ENCODE measurements at places on chromosomes 1 and 21.

GRCh38 chr1:3618881-3619671 lies 5.7 kb upstream of the TPRG1L start:
- DNase-seq = peak; percentile 47

- no peak for DNase-seq
These were observed 18.7 kb upstream of the KANK4 start for GRCh38 chr1:62337706-62338631.

DNA sequence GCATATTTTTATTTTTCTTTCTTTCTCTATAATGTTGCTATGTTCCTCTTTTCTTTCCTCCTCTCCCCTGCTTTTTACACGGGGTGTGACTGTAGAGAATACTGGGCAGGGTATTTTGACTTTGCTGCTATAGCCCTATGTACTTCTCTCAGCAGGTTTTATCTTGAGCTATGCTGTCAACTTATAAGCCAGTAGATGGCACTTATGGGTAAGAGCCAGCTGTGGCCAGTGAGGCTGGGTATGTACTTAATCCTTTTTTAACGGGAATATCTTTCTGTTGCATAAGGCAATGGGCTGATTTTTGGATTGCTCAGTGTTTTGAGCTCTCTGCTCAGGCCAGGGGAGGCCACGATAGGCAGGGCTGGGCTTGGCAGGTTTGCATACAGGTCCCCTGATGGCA lies 99.0 kb downstream of the KCNK2 start:
- no peak for DNase-seq

DNA sequence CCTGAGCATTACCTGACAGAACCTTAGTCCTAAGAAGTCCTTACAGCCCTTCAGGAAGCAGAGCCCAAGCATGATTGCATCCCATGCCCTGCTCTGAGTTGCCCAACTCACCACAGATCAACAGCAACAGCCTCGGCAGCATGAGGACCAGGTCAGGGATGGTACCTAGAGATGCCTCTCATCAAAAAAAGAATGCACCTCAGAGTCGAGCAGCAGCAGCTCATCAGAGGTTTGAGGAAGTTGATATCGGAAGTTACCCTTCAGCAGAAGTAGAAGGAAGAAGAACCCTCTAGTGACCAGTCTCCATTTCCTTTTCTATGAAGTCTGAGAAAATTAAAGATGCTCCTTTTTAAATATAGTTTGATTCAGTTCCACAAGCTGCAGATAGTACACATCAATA lies at the start of gene FCRL1:
TSS of gene FCRL1 (minus strand) at position 225 of the 400 bp plus-strand sequence. CDS start at position 142, 83 bp downstream.
- no peak for DNase-seq

DNA sequence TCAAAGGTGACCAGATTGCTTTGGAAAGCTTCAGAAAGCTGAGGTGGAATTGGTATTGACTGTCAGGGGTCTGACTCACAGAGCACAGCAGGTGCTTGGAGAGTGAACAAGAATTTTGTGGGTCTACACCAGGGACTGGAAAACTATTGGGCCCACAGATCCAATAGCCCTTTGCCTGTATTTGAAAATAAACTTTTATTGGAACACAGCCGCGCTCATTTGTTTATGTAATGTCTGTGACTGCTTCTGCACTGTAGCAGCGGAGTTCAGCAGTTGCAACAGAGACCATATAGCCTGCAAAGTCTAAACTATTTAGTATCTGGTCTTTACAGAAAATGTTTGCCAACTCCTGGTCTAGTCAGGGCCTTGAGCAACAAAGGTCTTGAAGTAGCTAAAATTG lies 315.6 kb downstream of the NFIA start:
- no peak for DNase-seq

GRCh38 chr1:54808443-54809207 lies 7.5 kb upstream of the TTC22 start:
- no peak for DNase-seq

DNA sequence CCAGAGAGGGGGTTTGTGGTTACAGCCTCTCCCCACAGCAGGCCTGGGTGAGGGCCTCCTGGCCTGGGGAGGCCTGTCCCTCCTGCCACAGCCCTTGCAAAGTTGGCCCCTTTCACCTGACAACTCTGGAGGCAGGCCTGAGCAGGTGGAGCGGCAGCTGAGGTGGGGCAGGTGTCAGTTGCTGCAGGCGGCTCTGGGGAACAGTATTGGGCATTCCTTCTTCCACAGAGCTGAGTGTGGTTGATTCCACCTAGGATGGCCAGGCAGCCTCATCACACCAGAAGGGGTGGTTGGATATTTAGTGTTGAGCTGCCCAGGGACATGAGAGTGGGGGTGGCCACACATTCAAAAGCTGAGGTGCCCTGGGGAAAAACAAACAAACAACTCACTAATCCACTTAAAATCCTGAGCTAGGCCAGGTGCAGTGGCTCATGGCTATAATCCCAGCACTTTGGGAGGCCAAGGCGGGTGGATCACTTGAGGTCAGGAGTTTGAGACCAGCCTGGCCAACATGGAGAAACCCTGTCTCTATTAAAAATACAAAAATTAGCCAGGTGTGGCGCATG lies 31.1 kb downstream of the PIGP start:
- no peak for DNase-seq

DNA sequence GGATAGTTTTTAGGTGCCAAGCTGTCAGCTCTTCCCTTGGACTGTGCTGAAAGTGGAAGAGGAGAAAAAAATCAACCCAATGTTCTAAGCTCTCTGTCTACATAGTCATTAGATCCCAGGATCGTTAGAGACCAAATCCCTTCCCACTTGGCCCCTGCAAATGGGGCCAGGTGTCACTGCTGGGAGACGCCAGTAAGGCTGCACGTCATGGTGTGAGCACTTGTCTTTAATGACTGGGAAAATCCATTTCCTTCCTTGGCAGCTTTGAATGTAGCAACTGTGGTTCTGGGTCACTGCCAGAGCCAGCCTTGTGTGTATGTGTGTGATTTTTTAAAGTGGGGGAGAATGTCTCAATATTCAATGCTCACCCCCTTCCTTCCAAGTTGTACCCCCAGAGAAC lies 59.9 kb downstream of the MAN1C1 start:
- no peak for DNase-seq

DNA sequence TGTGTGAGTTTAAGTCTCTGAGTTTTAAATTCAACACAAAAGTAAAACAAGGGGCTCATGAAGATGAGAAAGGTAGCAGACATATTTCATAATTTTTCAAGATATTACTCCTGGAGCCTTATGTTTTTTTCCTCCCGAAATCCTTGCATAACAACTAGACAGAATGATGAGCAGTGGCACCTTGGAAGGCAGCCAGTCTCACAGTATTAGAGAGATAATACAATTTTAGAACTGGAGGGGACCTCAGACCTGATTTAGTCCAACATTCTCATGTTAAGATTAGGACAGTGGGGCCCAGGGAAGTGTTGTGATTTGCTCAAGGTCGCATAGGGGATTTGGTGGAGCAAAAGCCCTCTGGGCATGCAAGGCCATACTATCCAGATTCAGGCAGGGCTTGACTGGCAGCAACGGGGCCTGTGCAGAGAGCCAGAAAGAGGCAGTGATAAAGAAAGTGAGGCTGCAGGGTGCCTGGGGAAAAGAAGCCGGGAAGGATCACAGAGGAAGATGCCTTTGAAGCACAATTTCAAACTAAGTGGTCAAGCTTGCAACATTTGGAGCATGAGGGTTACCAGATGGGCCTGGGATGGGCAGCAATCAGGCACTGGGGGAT lies 31.4 kb upstream of the BCL9 start:
- DNase-seq = no peak

DNA sequence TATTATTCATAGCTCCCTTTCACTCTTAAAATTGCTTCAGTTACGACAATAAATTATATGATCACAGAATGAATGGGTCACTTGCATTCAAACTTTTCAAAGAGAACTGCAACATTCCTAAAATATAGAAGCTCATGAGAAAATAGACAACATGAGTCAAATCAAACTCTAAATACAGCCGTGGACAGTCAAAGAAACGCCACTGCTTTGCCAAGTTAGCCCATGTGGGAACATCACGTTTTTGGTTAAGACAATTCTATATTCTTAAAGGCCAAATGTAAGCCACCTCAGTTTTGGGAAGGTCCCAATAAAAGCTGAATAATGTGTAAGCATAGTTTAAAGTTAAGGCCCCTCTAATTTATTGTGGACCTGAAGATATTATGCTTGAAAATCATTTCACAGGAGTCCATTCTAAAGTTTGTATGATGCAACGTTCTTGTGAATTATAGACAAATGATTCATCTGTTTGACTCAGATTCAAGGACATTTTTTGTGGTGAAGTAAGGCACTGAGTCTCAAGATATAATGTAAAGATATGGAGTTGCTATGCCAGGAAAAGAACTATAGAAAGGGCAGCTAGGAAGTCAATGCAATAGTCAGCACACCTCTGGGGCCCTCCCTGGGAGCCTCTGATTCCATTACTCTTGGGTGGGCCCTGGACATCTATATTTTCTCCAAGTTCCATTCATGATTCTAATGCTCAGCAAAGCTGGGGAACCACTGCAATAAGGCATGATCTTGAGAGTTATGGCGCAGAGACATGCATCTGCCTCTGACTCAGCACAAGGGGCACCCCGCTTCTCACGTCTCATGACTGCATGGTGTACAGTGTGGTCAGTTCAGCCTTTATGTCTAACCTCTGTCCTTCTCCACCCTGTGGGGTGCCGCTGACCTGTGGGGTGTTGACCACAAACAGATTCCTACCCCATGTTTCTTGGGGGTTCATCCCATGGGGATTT lies 33.9 kb downstream of the ETS2 start:
- no peak for DNase-seq
